ENCODE measurements at places on chromosomes 3 and 15. TPM values are rescaled to one million over a fixed set of nuclear protein-coding genes. Genes with fewer than 3 reads are reported as not detected.

The IL17RE gene
- not detected for total RNA-seq

The CCDC191 gene
- total RNA-seq: 9.4 TPM

The GASK1A gene
- 8.1 TPM for total RNA-seq

DNA sequence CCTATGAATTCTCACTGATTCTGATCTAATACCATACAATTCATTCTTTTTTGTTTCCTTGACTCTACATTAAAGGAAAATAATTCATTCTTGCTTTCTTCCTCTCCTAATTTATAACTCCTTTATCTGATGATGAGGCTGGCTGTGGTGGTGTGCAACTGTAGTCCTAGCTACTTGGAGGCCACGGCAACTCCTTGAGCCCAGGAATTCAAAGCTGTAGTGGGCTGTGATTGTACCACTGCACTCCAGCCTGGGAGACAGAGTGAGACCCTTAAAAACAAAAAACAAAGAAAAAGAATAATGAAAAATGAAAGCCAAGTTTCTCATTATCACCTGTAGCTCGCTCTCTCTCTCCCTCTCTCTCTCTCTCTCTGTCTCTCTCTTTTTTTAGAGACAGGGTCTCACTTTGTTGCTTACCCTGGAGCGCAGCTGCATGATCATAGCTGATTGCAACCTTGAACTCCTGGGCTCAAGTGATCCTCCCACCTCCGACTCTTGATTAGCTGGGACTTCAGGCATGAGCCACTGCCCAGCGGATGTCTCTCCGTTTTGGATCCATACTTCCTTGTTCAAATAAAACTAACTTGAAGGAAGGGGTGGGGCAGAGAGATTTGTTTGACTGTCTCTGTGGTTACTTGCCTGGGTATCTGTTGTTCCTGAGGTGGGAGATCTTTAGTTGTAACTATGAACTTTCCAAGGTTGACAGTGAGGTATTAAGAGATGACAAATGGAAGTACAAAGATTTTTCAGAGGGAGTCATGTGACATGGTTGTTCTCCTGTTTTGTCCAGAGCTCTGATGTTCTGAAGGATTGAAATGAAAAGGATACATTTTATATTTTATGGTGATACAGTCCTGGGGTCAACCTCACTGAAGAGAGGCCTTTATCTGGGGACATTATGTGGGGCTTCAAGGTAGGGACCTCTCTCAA lies 46.9 kb downstream of the STARD9 start:
- no peak for DNase-seq

GRCh38 chr15:81335631-81336030 lies 11.7 kb upstream of the STARD5 start:
- no peak for DNase-seq

DNA sequence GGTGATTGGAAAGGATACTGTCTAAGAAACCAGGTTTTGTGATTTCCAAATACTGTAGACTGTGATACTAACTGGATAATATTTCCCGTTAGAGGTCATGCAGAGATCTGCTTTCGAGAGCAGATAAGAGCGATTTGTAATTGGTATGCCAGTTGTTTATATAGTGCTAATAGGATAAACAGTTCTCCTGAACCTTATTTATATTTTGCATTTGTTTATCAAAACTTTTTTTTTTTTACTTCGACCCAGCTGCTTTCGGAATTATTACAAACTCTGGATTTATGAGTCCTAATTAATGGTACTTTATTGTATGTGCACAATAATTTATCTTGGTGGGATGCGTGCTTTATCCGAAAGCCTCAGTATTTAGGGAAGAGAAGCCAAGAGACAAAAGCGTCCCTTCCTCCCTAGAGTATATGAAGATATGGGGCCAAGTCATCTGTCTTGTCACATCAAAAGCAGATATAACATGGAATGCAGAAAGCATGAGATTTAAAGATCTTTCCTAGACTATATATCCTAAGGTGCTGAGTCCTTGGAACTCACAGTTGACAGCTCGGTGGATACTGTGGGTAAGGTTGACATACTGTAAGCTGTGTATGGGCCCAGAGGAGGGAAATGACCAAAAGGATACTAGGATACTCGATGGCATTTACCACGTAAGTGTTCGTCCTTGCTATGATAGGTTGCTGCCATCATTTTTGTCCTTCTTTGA lies 62.2 kb downstream of the SMAD6 start:
- no peak for DNase-seq
